ENCODE measurements at places on chromosomes 4 and X. TPM values are rescaled to one million over a fixed set of nuclear protein-coding genes. Genes with fewer than 3 reads are reported as not detected.

DNA sequence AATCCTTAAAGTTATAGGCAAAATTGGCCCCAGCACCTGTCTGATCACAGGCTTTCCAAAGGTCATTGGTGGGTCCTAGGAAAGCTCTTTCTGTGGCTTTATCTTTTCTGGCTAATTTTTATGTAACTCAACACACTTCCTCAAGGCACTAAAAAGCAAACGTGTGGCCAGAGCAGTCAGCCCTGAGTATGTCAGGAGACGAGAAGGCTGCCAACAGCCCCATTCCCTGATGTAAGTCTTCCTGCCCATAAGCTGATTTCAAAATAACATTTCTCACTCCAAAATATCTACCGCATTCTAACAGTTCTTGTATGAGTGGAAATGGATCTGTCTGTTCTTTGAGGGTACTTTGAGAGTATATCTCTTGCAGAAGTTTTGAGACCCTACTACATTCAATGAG is 25.5 kb upstream of the FUNDC1 start:
- H3K4me1 ChIP-seq = no peaks in the 10 kb centered on the region
- no peak for DNase-seq
- no peak overlapping the region for H3K4me3 ChIP-seq
- H3K27me3 ChIP-seq = no peaks in the 10 kb centered on the region
- H3K27ac ChIP-seq = no peak overlapping the region
- no peaks in the 10 kb centered on the region for H3K36me3 ChIP-seq

DNA sequence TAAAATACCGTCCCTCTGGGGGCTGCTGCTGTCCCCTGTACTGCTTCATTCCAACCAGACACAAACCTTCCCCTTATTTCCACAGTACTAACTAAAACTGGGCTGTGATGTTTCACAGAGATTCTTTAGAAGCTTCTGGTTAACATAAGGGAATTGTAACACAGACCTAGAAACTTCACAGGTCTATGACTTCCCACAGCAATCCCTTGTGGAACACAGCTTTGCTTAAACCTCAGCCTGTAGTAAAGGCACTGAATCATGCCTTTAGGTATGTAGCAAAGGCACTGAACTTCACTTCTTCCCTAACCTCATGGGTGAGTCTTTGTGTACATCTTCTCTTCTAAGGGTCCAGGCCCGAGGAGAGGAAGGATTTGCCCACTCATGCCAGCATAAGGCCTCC is 49.4 kb downstream of the SPINK2 start:
- H3K27me3 ChIP-seq = no peaks in the 10 kb centered on the region
- no peak for DNase-seq
- H3K36me3 ChIP-seq = no peaks in the 10 kb centered on the region
- no peak overlapping the region for H3K4me3 ChIP-seq

AASDH gene
- total RNA-seq = 10.9 TPM

MAGEC1 gene
- not detected for total RNA-seq

PRR32 gene
- total RNA-seq = not detected

NOX1 gene
- not detected for total RNA-seq

- no peaks in the 10 kb centered on the region for H3K4me1 ChIP-seq
- no peak for DNase-seq
- no peaks in the 10 kb centered on the region for H3K36me3 ChIP-seq
- no peak overlapping the region for H3K4me3 ChIP-seq
Measured at GRCh38 chr4:110959041-110959643, 336.3 kb upstream of the PITX2 start.

GRCh38 chr4:123652476-123652875 is 255.9 kb downstream of the SPRY1 start:
- H3K27ac ChIP-seq = no peak overlapping the region
- no peaks in the 10 kb centered on the region for H3K36me3 ChIP-seq
- H3K4me3 ChIP-seq = no peak overlapping the region
- DNase-seq = no peak
- 0 out of 2 replicates have a peak, but pooled peaks cover 1% of the 10 kb centered on the region for H3K4me1 ChIP-seq

- H3K27ac ChIP-seq = no peak overlapping the region
- no peaks in the 10 kb centered on the region for H3K4me1 ChIP-seq
- H3K4me3 ChIP-seq = peak overlapping the region; percentile 36
- peaks cover 17% of the 10 kb centered on the region for H3K27me3 ChIP-seq
- H3K36me3 ChIP-seq = no peaks in the 10 kb centered on the region
- no peak for DNase-seq
Measured at GRCh38 chr4:109303140-109303496, 660 bp upstream of the COL25A1 start.

EREG gene
- total RNA-seq = not detected

GRCh38 chr4:175559526-175559925 is 252.5 kb downstream of the GPM6A start:
- H3K27me3 ChIP-seq = no peaks in the 10 kb centered on the region
- H3K36me3 ChIP-seq = no peaks in the 10 kb centered on the region

- H3K27me3 ChIP-seq = no peaks in the 10 kb centered on the region
- no peaks in the 10 kb centered on the region for H3K36me3 ChIP-seq
- H3K27ac ChIP-seq = no peak overlapping the region
- no peaks in the 10 kb centered on the region for H3K4me1 ChIP-seq
Measured at GRCh38 chr4:105755375-105755774, 46.8 kb downstream of the GSTCD start.

TEC gene
- 2.3 TPM for total RNA-seq

GRCh38 chr4:100588076-100588475 is 70.3 kb upstream of the EMCN start:
- no peak overlapping the region for H3K27ac ChIP-seq
- H3K36me3 ChIP-seq = no peaks in the 10 kb centered on the region
- H3K4me3 ChIP-seq = no peak overlapping the region
- no peak for DNase-seq

- no peaks in the 10 kb centered on the region for H3K27me3 ChIP-seq
- no peak for DNase-seq
- H3K4me1 ChIP-seq = no peaks in the 10 kb centered on the region
- no peak overlapping the region for H3K27ac ChIP-seq
- H3K4me3 ChIP-seq = no peak overlapping the region
Measured at GRCh38 chrX:2967998-2968909, 38.1 kb upstream of the ARSH start.

GRCh38 chrX:154991039-154991438 is 31.5 kb downstream of the F8 start:
- no peaks in the 10 kb centered on the region for H3K4me1 ChIP-seq
- H3K4me3 ChIP-seq = no peak overlapping the region
- H3K27me3 ChIP-seq = no peaks in the 10 kb centered on the region
- no peak for DNase-seq
- no peaks in the 10 kb centered on the region for H3K36me3 ChIP-seq
- H3K27ac ChIP-seq = no peak overlapping the region

Data from H1 (cell line).